Activated T-cell treated with anti-CD3 and anti-CD28 coated beads for 1 hour (primary cell): ENCODE measurements at places on chromosomes 13 and 19.

DNA sequence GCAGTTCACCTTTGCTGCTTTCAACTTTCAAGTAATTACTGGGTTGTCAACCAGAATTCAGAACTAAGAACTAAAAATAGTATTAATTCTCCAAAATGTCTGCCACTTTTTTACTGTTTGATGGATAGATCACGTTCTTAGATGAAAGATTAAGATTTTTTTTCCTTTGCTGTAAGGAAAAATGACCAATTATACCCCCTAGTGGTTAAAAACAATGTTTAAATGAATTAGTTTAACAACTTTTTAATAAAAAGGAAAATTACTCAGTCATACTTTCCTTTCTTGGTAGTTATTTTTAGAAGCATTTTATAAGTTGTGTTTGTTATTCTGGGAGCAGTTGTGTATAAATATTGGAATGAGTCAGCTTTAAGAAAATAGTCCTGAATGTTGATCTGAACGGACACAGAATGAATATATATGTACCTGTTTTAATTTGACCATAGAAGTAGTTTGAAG lies 4.6 kb downstream of the TM9SF2 start:
- no peak for DNase-seq

DNA sequence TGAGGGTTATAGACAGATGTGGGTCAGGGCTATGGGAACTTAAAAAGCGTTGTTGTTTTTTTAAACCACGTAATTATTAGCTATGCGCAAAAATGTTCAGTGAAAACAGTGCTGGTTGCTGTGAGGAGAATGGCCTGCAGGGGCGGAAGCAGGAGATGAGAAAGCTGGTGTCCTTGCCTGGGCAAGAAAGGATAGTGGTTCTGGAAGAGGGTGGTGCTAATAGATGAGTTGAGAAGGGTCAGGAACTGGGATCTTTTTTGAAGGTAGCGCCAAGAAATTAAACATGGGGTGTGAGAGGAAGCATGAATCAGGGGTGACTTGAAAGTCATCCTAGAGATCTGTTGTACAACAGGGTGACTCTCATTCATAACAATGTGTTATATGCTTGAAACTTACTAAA lies 4.8 kb upstream of the SMG9 start:
- DNase-seq, result no peak

GRCh38 chr19:7307590-7308218 lies 13.5 kb upstream of the INSR start:
- no peak for DNase-seq

DNA sequence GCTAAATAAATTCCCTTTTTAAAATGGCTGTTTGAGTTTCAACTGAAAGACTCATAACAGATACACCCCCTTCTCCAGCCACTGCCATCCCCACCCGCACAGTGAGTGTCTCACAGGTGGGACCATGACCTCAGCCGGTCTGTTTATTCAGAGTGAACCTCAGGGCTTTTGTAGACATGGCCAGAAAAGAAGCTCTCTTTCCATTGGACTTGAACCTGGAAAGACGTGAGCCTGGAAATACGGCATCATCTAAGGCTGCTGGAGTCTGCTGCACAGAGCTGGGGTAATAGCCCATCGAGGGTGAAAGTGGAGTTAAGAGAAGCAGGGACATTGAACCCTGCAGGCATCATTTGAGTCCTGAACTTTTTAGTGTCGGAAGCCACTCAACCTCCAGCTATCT lies 15.2 kb upstream of the KPNA3 start:
- no peak for DNase-seq

GRCh38 chr13:95352486-95352885 lies 51.2 kb upstream of the ABCC4 start:
- DNase-seq, result no peak
